ENCODE measurements at places on chromosomes 2 and 18.
A peak's percentile ranks its signal among the peaks of the same experiment; 100 is the strongest.

DNA sequence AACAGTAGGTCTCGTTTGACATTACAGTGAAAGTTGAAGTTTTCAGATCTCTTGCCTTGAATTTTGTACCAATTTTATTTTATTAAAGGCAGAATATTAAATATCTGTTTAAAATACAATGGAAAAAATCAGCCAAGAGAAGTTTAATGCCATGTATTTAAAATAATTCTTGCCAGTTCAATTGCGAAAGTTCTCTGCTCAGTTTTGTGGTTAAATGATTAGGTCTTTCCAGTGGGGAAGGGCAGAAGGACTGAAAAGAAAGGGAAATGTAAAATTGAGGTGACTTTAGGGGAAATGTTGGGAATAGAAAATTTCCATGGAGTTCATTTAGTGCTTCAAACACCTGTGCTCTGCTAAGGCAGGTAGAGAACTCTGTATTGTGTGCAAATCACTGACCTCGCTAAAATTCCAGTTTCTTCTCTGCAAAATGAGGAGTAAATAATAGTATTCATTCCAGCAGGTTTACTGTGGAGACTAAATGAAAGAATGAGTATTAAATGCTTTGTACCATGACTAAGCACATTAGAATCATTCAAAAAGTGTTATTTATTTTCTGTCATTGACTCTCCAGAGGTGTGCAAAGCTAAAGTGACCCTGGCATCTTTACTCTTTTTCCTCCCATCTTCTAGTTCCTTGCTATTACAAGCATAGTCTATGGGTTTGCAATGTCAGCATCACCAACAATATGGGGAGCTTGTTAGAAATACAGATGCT, 74.4 kb downstream of the KIAA1328 start:
- DNase-seq, result no peak

- no peak for DNase-seq
Measured at GRCh38 chr18:64283059-64283458, 134.2 kb upstream of the LINC00305 start.

DNA sequence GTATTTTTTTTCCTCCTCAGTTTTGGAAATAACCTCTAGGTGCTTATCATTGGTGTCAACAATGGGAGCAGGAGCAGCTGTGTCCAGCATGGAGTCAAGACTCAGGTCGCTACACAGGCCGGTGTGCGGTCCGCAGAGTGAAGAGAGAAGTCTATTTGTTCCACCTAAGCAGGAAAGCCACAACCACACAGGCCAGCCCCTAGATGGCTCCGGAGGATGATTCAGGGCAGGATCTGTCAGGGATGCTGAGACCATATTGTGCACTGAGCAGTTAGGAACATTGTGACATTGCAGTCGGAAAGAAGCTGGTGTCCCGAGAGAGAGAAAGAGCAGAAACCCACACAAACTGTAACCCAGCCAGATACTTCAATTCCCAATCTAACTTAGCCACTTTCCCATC, 136.9 kb downstream of the GAREM1 start:
- peak; percentile 71 for DNase-seq

DNA sequence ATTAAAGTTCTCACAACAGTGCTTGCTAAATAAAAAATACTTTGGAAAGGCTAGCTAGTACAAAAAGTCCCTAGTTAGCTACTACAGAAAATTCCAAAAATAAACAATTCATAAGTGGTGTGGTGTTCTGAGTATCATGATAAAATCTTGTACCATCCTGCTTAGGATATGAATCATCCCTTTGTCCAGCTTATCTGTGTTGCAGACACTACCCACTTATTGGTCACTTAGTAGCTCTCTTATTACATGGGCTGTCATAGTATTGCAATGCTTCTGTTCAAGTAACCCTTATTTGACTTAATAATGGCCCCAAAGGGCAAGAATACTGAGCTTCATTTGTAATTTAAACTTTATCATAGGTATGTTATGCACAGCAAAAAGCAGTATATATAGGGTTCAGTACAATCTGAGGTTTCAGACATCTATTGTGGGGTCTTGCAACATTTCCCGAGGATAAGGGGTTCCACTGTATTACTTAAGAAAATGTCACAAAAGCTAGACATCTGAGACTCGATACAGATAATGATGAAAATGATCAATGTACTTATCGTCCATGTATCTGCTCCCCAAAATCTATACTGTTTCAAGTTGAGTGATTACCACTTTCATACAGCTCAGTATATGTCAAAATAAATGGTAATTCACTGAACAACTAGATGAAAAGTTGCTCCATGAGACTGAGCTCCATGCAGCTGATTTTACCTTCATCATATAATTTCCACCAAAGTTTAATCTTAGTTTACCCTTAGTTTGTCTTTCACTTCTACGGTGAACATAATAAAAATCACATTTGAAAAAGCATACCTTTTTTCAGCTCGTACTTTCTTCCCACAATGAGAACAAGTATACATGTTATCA, 93.8 kb downstream of the C2orf74 start:
- no peak for DNase-seq

DNA sequence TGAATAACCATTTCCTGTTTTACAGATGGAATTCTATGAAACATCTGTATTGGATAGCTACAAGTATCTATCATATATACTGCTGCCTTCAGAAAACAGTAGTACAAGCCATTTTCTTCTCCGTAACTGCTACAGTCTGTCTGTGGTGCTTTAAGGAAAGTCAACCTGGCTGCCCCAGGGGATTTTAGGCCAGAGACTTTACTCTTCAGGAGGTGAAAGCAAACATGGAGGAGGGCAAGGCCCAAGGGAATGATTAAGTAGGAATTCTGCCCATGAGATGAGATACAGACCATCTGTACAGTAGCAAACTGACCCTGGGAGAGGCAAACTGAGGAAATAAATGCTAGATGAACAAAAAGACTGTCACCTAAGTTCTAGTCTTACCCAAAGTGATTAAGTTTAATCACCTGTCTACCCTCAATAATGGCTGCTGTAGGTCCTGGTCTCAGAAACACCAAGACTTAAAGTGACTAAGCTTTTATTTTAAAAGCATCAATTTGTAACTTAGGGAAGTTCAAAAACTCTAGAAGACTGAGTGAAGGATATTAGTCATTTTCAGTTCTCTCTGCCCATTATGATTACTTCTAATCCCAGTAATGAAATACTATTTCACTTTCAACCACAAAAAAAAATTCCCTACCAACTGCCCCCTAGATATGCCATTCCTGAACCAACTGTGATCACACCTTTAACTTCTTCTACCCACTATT, 14.8 kb downstream of the MBD2 start:
- DNase-seq, result no peak
